ENCODE measurements at places on chromosomes 12 and 14. TPM values are rescaled to one million over a fixed set of nuclear protein-coding genes. Genes with fewer than 3 reads are reported as not detected.

Gene KLHL28
- total RNA-seq: 33.4 TPM

GRCh38 chr12:105444653-105445102, 114.2 kb downstream of the C12orf75 start:
- ATAC-seq: peak; percentile 36

Gene TMEM121
- total RNA-seq: 5.8 TPM

- ATAC-seq: no peak
Observed at GRCh38 chr12:50106907-50107306, 3.1 kb downstream of the GPD1 start.

Gene LALBA
- total RNA-seq: not detected

GRCh38 chr14:24164518-24164991, 3.5 kb downstream of the IRF9 start:
- ATAC-seq: no peak

Gene MGAT2
- total RNA-seq: 19.1 TPM

Gene SPX
- 0.25 TPM for total RNA-seq

GRCh38 chr14:90060312-90060964, 1.4 kb upstream of the KCNK13 start:
- ATAC-seq: peak; percentile 82

Gene IL31
- total RNA-seq: not detected

DNA sequence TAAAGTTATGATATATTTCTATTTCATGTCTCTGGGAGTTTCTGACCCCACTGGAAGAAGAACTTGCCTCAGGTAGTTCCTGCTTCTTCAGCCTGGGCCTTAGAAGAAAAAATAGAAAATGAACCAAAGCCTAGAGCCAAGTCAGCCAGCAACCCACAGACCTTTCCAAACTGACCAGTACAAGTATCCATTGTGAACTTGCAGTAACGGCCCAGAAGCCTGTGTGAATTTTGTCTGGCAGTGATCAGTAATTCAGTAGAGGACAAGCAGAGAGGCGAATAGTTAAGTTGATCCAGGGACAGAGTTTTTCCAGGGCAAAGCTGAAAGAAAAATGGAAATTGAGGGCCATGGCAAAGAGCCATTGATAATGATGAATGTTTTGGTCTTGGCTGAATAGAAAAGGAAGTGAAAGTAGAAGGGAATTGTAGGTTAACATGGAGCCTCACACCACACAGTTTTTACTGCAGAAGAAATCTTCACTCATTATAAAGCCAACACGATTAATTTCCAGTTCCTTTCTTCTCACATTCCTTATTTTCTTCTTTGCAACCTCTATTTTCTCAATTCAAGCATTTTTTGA, 311.8 kb downstream of the BTG1 start:
- peak; percentile 22 for ATAC-seq

DNA sequence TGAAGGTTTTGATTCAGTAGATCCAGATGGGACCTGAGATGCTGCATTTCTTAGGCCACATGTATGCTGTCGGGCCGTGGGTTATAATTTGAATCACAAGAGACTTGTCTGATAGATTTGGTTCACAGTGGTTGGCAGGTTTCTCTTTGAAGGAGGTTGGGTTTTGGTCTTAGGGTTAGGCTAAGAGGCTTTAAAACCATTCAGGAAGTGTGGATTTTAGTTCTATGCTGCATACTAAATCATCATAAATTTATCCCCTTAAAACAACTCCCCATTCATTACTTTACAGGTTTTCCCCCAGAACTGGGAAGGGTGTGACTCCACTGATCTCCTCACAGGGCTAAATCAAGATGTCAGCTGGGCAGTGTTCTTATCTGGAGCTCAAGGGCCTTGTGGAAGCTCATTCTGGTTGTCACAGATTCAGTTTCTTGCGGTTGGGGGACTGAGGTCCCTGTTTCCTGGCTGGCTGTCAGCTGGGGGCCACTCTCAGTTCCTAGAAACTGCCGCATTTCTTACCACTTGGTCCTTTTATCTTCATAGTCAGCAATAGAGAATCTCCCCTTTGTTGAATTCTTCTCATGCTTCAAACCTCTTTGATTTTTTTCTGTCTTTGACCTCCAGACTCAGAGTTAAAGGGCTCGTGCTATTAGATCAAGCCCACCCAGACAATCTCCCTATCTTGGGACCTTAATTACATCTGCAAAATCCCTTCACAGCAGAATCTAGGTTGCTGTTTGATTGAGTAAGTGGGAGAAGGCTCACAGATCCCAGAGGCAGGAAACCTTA, 20.6 kb upstream of the PCNX1 start:
- ATAC-seq: no peak

Gene PRH2
- total RNA-seq: 0.92 TPM

Gene TESPA1
- 0.26 TPM for total RNA-seq

GRCh38 chr12:49827401-49828099, 663 bp downstream of the NCKAP5L start:
- peak; percentile 62 for ATAC-seq

DNA sequence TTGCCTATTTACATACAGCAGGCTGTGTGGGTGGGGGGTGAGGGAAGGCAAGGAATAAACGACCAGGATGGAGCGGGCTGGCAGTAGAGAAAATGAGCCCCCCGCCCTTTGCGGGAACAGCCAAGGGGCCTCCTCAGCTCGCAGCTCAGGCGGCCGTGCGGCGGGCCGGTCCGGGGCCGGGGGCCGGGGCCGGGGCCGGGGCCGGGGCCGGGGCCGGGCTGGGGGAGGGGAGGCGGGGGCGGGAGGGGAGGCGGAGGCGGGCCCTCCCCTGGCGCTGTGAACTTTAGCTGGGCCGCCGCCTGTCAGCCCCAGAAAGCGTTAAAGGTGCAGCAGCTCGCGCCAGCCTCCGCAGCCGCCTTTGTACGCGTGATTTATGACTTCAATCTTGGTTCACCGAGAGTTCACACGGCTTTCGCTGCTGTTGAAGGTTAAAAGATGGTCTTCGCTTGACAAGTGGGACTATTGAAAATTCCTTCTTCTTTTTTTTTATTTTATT, 28.8 kb downstream of the HOXC4 start:
- ATAC-seq: peak; percentile 98

GRCh38 chr12:64600164-64600561, 10.1 kb upstream of the RASSF3 start:
- ATAC-seq: no peak

All from motor neuron (in vitro differentiated cells).